ENCODE measurements at places on chromosomes 5 and 9.

GRCh38 chr5:175382171-175382570 lies 61.8 kb downstream of the DRD1 start:
- no peak for DNase-seq

DNA sequence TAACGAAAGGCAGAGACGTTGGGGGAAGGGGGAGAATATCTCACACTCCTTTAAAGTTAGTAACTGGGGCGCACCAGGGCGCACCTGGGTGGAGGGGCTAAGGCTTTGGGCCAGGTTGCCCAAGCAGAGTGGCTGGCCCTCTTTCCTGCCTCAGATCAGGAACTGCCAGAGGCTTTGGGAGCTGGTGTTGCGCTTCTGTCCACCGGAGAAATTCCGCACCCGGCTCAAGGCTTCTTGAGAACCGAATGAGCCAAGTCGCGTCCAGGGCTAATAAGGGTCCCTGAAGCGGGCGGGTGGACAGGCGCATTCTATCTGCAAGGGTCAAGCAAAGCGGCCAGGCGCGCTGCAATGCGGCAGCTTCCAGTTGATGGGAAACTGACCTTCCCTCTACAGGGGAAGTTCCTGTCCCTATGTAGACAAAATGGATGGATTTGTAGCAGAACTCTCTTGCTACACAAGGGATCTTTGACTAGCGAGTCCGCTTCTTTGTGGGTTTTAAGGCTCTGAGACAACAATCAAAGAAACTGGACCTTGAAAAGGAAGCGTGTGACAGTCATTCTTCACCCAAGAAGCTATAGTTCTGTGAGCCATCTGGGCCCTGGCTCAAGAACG lies 5.5 kb downstream of the PAX5 start:
- DNase-seq, result no peak

- no peak for DNase-seq
These were observed 45.9 kb downstream of the PDCD1LG2 start for GRCh38 chr9:5556101-5556705.

GRCh38 chr5:112691758-112692157 lies 45.9 kb upstream of the APC start:
- peak; percentile 6 for DNase-seq

GRCh38 chr5:169527066-169527465 lies 56.5 kb upstream of the SPDL1 start:
- DNase-seq, result no peak

DNA sequence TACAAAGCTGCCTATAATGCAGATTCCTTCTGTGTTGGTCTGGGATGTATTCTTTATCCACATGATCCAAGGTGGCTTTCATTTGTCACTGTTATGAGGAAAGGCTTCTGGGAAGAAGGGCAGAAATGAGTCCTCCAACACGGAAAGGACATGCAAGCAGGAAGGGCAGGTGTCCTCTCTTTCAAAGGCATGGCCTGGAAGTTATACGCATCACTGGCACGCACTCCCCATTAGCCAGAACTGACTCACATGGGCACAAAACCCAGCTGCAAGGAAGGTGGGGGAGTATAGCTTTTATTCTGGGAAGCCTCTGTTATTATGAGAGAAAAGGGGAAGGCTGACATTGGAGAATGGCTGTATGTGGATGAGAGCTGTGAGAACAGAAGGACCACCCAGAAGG lies 141.3 kb upstream of the ZNF618 start:
- DNase-seq, result no peak

DNA sequence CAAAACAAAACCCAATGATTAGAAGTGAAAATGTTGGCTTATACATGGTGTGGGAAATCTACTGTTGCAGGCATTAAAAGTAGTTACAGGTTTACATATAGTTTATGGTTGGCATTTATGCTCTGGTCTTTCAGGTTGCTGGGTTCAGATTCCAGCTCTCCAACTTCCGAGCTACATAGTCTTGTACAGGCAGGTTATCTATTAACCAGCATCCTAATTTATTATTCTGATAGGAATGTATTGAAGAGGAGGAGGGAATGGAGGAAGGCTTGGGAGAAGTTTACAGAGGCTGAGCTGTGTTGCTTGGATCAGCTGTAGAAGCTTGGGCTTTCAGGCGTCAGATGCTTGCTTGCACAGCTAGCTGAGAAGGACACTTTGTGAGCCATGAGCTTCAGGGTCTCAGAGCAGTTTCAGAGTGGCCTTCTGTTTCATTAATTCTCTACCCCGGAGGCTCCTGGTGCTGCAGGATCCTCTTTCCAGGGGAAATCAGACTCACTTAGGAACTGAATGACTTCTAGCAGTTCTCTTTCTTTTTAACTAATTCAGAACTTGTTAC lies 11.7 kb upstream of the ERBIN start:
- no peak for DNase-seq

Data from stimulated activated CD4-positive, alpha-beta T cell treated with anti-CD3 and anti-CD28 coated beads, Interleukin-1b, Interleukin-23, amount 100 ng/mL, for 24 hours (primary cell).